ENCODE measurements at places on chromosomes 4 and X. TPM values are rescaled to one million over a fixed set of nuclear protein-coding genes. Genes with fewer than 3 reads are reported as not detected.

DNA sequence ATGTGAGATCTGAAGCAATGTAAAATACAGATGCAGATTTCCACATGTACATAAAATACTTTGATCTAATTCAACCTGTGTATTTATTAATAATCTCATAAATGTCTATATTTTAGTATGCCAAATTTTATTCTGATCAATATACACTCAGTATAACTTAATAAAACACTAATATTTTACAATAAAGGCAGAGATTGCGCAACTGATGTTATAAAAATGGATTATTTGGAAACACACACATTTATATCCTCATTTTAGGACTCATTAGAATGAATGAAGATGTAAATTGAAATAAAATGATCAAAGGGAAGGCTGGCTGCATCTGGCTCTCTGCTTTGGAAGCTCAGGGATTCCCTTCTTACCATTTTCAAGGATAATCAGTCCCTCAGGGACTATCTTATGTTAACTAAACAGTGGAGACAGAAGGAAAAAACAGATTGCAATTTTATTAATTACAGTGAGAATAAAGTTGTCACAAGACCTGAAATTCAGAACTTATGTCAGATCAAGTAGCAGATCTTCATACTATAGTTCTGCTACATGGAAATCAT lies 900.9 kb upstream of the EPHA5 start:
- no peak for DNase-seq

The PRDM5 gene
- 9.9 TPM for total RNA-seq

GRCh38 chr4:152188801-152189200 lies 347.1 kb downstream of the FBXW7 start:
- no peak for DNase-seq

The F8A1 gene
- 24.0 TPM for total RNA-seq

DNA sequence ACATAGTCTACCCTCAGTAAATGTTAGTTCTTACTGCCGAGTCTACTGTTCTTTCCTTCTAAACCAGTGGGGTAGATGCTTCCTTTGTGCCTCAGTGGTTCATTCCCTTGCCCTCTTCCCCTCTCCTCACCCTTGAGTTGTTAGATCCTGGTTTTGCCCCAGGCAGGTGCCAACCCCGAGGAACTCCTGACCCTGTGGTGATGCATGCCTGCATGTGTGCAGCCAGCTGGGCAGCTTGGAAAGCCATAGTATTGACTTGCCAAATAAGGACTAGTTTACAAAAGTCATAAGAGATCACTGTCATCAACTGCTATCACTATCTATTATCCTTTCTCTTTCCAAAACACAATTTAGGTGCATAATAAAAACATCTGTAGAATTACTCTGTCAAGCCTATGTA lies 50.9 kb downstream of the REPS2 start:
- DNase-seq: no peak
